ENCODE measurements at places on chromosomes 12 and 14. TPM values are rescaled to one million over a fixed set of nuclear protein-coding genes. Genes with fewer than 3 reads are reported as not detected.

GRCh38 chr14:73924337-73924736, 25.6 kb downstream of the FAM161B start:
- DNase-seq: no peak
- no peaks in the 10 kb centered on the region for H3K36me3 ChIP-seq
- no peaks in the 10 kb centered on the region for H3K4me1 ChIP-seq

DNA sequence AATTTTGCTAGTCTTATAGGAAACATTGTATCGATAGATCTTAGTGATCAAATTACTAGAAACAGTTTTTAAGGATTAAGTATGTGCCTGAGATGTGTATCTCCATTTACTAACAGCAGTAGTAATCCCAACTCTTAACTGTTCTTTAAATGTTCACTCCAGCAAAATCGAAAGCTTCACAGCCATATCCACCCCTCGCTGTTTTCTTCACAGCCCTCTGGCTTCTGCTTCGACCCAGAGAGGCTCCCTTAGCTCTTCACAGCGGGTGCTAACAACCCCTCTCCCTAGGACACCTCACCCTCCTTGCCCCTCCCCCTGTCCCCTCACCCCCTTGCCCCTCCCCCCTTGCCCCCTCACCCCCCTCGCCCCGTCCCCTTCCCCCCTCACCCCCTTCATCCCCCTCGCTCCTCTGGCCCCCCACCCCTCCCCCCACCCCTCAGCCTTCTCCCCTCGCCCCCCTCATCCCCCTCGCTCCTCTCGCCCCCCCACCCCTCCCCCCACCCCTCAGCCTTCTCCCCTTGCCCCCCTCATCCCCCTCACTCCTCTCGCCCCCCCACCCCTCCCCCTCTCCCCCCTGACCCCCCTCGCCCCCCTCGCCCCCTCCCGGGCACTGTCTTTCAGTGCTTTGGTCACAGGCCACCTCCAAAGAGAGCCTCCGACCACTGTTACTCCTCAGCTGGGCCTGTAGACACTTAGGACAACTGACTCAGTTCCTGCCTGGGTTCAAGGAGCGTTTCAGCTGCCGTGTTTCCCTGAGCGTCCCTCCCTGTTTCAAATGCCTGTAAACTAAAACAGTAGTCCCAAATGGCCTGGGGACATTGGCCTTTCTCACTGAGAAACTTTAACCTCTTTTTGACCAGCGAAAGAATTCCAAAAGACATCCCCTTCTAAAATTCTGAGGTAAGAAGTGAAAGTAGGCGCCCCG, 46.0 kb upstream of the DYNC1H1 start:
- H3K36me3 ChIP-seq: no peaks in the 10 kb centered on the region
- H3K27ac ChIP-seq: no peak overlapping the region
- H3K4me3 ChIP-seq: no peak overlapping the region
- DNase-seq: no peak

DNA sequence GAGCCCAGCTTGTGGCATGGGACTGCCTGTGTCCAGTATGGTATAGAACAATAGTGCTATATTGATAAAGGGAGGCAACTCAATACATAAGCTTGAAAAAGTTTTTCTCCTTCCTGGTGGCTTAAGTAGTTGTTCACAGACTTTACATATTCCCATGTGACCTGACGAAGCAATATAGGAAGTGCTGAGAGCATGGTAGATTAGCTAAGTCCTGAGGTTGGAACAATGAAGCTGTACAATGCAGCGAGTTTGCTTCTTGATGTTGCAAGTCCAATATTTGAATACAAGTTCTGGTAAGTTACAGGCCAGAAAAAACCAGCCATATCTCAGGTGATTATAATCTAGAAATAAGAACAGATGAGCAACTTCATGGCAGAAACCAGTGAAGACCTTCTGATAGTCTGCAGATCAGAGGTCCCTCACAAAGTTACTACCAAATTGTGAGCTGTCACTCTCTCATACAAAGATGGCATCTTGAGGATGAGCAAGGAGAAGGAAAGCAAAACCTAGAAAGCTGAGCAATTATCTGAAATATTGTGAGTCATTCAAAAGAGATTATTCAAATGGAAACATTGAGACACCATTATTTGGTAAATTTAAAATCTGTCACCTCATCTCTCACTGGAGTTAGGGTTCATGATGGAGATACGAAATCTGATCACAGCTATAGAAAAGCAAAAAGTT, 72.9 kb upstream of the BTG1 start:
- no peak overlapping the region for H3K4me3 ChIP-seq
- H3K4me1 ChIP-seq: no peaks in the 10 kb centered on the region
- no peak overlapping the region for H3K27ac ChIP-seq
- H3K27me3 ChIP-seq: no peaks in the 10 kb centered on the region
- H3K36me3 ChIP-seq: no peaks in the 10 kb centered on the region
- no peak for DNase-seq

DNA sequence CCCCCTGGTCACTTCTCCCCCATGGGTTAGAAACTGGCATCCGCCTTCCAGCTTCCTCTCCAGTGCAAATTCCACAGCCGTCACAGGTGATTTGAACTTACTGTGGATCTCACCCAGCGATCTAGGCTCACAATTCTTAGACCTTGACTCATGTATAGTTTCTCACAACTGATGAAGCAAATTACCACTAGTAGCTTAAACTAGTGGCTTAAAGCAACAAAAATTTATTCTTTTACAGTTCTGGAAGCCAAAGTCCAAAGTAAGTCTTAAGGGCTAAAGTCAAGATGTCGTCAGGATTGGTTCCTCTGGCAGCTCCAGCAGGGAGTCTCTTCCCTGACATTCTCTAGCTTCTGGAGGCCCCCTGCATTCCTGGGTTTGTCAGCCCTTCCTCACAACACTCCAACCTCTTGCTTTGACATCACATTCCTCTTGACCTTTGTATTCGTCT, 117.4 kb downstream of the KTN1 start:
- no peaks in the 10 kb centered on the region for H3K36me3 ChIP-seq
- H3K27me3 ChIP-seq: no peaks in the 10 kb centered on the region
- DNase-seq: no peak
- no peak overlapping the region for H3K27ac ChIP-seq

DNA sequence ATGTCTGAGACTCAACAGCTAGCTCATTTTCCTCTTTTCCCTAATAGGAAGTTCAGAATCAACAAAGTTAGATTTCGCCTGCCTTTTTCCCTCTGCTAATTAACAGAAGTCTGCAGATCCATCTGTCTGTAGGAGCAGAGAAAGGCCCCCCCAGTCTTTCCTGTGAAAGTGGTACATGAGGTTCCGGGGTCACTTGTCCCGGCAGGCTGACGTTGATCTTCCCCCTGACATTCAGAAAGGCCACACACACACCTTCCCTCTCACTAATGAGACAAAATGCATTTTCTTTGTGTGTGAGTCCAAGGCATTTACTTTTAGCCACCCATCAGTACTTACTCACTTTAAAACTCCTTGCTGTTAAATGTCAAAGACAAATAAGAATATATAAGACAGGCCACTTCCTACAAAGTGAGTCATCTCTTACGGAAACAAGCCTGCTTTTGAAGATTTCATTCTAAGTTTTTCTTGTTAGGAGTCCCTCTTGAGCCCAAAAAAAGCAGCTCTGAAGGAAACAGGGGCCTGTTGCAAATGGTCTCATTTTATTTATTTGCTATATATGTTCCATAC, 138.7 kb downstream of the TTC7B start:
- no peak overlapping the region for H3K27ac ChIP-seq
- no peak for DNase-seq
- no peak overlapping the region for H3K4me3 ChIP-seq
- H3K36me3 ChIP-seq: no peaks in the 10 kb centered on the region

LALBA gene
- not detected for total RNA-seq
